ENCODE measurements at places on chromosomes 7 and 10. TPM values are rescaled to one million over a fixed set of nuclear protein-coding genes. Genes with fewer than 3 reads are reported as not detected.

The SNX10 gene
- total RNA-seq: 2.1 TPM

The PTN gene
- 28.6 TPM for total RNA-seq

The CALML3 gene
- total RNA-seq: 501 TPM

The CFAP69 gene
- 1.1 TPM for total RNA-seq

The SORCS1 gene
- total RNA-seq: 0.12 TPM

The WDFY4 gene
- total RNA-seq: 1.6 TPM

- ATAC-seq: no peak
Observed at GRCh38 chr10:33773253-33773573, 438.7 kb upstream of the NRP1 start.

DNA sequence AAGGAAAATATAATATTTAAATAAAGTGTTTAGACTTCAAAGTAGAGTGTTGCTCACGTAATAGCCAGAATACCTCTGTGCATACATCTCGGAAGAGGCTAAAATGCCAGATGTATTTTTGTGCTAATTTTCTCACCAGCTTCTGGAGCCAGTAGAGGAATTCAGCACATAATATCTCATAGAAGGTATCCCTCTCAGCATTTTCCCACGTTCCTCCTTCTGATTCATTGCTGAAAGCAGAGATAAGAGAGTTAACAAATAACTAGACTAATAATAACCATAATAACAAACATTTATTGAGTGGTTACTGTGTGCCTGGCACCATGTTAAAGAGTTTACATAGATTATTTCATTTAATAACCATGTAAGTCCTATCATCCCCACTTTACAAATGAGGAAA is 123.6 kb downstream of the VTI1A start:
- no peak for ATAC-seq

DNA sequence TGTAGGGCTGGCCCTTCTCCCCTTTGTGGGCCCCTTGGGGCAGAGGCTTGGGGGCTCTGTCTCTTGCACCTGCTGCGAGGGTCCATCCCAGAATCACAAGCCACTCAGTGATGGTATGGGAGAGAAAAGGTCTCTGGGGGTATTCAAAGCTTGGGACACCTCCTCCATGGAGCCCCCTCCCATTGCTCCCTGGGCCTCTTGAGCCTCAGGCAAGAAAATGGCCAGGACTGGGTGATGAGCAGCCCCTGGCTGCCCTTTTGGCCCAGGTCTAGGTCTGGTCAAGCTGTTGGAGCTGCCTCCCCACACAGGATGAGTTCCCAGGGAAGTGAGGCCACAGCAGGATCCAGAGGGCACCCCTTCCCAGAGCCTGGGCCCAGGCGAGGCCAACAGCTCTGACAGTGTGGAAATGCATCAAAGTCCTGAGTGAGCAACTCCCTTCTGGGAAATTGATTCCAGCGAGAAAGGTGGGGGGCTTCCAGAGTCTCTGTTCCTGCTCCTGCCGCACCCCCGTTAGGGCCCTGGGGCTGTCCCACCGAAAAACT is 3.4 kb upstream of the MYL7 start:
- no peak for ATAC-seq

DNA sequence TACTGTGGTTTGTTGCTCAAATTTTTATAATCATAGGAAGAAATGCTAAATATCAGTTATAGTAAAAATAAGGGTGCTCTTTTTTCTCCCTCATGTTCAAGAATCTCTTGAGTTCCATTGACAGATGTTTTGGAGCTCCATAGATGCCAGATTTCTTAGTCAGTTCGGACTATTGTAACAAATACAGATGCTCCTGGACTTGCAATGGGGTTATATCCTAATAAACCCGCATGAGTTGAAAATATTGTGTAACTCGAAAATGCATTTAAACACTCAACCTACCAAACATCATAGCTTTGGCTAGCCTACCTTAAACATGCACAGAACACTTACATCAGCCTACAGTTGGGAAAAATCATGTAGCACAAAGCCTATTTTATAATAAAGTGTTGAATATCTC is 100.7 kb upstream of the CSTF2T start:
- no peak for ATAC-seq

GRCh38 chr7:100803398-100804161 is 23.7 kb downstream of the EPHB4 start:
- ATAC-seq: peak; percentile 59

GRCh38 chr10:14022052-14022451 is 308.7 kb downstream of the FRMD4A start:
- ATAC-seq: no peak

- ATAC-seq: no peak
Observed at GRCh38 chr7:2800931-2801688, 43.0 kb downstream of the GNA12 start.

DNA sequence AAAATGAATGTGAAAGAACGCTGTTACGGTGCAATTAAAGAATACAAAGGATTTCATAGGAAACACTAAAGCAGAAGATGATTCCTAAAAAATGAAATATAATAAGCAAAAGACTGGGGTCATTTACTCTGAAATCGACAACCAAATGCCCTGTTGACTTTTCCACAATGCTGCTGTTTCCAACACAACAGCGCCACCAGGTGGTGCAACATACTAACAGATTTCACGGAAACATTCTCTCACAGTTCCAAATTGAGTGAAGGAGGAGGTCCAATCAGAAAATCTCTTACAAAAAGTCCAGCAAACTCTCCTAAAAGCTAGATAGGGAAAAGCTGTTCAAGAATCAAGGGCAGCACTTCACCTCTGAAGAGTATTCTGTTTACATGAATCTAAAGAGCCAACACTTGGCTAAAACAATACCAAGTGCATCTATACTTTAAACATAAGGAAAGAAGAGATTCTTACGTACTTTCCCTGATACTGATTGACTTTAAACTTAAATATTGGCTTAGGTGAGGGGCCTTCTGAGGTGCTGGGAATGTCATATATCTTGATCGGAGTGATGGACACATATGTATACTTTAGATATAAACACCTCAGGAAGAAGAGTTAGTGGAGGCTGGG is 55.9 kb downstream of the UPF2 start:
- ATAC-seq: peak; percentile 52

GRCh38 chr10:131261890-131262475 is 49.5 kb downstream of the TCERG1L start:
- no peak for ATAC-seq

GRCh38 chr10:63438506-63439498 is 27.0 kb downstream of the JMJD1C start:
- no peak for ATAC-seq

DNA sequence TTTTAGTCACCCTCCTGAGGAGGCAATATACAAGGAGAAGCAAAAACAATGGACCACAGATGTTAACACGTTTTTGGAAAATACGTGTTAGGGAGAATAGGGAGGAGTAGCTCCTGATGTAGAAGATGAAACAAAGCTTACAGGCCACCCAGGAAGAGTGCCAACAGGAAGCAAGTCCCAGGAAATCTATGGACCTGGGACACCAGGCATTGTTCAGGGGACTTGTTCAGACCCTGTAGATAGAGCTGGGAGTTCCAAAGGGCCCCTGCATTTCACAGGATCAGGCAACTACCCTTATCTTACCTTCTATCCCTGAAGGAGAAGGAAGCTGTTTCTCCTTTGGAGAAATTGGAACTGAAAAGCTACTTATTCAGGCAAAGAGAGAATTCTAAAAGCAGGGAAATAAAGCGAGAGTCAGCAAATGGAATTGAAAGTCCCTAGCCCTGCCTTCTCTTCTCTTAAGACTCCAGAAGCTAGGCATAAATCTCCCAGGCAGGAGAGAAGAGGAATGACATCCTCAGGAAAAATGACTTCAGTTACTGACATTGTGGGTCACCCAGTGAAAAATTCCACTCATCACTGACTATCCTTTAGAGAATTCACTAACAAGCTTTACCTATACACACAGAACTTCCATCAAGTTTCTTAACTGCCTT is 77.7 kb upstream of the FAM3C start:
- no peak for ATAC-seq

DNA sequence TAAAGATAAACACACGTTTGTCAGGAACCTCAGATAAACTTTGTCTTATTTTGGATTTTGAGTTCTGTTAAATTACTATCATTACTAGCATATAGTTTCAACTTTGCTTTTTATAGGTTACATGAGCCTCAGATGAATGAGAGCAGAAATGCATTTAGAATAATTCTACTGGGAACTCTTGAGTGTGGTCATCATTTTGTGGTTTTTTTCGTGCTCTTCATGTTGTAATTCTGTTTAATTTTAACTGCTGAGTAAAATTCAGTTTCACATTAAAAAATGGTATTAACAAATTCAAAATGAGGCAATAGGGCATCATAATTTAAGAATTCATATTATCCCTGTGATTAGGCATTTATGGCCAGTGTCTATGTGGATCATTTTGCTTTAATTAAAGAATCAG is 72.9 kb downstream of the GNAI1 start:
- no peak for ATAC-seq

DNA sequence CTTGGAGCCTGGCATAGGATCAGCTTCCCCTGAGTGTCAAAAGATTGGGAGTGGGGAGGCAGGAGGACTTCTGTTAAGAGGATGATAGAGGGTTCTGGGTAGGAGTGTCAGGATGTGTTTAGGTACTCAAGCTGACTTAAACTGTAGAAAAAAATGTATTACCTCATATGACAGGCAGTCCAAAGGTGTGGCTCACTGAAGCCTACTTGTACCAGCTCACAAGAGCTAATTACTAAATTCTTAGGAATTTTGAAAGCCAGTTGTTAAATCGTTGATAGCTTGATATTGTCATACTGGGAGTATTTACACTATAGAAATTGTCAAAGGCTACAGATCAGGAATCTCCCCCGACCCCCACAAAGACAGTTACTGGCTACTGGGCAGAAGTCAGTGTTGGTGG is 32.1 kb downstream of the FAS start:
- peak; percentile 53 for ATAC-seq

GRCh38 chr10:44419790-44420549 is 35.1 kb upstream of the CXCL12 start:
- ATAC-seq: no peak

GRCh38 chr10:19862811-19863515 is 46.7 kb downstream of the PLXDC2 start:
- ATAC-seq: no peak

DNA sequence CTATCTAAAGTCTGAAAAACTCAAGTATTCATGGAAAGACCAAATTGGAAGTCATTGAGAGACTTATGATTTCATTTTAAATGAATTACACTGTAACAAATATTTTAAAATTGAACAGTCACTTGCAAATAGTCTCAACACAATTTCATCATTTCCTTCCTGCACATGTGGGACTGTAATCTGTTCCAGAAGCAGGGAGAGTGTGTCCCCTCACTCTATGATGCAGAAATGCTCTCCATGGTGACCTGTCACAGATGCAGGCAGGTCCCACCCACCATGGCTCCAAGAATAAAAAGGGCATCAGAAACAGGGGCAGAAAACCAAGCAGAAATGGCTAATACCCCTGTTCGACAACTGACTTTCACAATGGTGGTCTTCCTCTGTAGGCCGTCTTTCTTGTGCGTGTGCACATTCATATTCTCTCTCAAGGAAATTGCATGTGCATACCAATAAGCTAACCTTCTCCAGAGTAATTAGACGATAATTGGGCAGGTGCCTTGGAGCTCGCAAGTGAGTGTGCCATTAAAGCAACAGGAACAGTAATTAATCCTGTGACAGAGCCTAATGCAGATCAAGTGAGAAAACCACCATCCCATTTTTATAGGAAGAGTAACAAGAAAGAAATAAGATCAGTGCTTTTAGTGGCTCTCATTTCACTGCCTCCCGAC is 170.9 kb downstream of the ZMYND11 start:
- ATAC-seq: no peak

- no peak for ATAC-seq
Observed at GRCh38 chr10:57867241-57867640, 400.5 kb downstream of the IPMK start.

- ATAC-seq: no peak
Observed at GRCh38 chr7:36635091-36635490, 89.2 kb downstream of the AOAH start.

DNA sequence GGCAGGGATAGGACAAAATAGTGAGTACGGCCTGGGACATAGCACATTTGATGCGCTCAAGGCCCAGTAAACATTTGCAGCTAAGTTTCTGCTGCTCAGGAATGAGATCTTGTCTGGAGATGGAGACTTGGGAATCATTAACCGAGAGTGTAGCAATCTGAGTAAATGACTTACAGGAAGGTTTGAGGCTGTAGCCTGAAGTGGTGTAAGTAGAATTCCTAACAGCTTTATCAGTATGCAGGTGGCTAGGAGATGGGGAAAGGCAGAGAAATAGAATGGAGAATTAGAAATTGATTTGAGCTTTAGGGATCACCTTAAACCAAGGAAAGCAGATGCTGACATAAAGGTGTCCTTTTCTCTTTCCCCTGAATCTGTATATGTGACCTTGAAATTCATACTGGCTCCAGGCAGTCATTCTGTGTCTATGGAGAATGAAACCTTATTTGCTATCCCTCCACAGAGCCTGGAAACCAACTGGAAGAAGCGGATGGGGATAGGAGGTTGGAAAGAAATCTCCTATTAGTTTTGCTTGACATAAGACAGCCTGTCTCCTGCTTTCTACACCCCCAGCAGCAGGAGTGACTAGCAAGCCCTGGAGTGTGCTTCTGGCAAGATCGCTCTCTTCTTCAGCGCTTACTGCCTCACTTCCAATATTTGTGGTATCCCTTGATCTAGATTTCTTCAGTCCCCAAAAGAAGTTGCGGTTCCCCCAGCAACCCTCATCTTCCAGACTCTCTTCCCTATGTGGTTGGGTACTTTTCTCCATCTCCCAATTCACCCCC is 6.4 kb upstream of the PON2 start:
- ATAC-seq: no peak

GRCh38 chr10:78964274-78964951 is 104.4 kb upstream of the ZMIZ1 start:
- no peak for ATAC-seq

- no peak for ATAC-seq
Observed at GRCh38 chr7:52799817-52800216, 235.6 kb upstream of the POM121L12 start.

DNA sequence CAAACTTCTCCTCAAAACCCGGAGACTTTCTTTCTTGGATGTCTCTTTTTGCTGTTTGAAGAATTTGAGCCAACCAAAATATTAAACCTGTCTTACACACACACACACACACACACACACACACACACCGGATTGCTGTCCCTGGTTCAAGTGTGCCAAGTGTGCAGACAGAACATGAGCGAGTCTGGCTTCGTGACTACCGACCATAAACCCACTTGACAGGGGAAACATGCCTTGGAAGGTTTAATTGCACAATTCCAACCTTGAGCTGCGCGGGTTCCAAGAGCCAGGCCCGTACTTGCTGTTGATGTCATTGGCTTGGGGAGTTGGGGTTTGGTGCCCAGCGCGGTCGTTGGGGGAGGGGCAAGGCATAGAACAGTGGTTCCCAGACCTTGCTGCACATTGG is 1.7 kb downstream of the EGFR start:
- peak; percentile 81 for ATAC-seq

GRCh38 chr7:159120540-159120919 is 24.1 kb downstream of the VIPR2 start:
- ATAC-seq: no peak
